ENCODE measurements at places on chromosomes 11 and 22.

GRCh38 chr11:95671768-95672167 is 117.8 kb downstream of the FAM76B start:
- no peak for DNase-seq

DNA sequence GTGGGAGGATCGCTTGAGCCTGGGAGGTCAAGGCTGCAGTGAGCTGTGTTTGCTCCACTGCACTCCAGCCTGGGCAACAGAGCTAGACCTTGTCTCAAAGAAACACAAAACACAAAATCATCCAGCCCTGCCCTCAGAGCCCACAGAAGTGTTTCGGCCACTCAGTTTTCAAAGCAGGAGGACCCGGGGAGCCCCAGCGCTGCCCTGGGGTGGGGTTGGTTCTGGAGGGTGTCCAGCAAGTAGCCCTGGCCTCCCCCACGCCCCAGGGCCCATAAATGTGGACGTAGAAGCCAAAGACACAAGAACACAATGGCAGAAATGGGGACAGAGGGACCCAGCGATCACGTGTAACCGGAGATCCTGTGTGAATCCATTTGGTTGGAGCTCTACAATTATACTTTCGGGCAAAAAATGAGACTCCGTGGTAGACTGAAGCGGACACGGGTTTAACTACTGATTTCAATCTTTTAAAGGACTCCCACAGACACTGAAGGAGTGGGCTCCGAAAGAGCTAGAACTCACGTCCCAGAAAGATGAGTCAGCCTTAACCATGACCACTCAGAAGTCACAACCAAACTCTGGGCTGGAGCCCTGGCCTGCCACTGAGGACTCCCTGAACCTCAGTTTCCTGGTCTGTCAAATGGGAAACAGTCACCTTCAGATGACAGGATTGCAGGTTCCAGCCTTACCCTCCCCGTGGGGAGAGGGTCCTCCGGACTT is 9.0 kb upstream of the CYTH4 start:
- no peak for DNase-seq

DNA sequence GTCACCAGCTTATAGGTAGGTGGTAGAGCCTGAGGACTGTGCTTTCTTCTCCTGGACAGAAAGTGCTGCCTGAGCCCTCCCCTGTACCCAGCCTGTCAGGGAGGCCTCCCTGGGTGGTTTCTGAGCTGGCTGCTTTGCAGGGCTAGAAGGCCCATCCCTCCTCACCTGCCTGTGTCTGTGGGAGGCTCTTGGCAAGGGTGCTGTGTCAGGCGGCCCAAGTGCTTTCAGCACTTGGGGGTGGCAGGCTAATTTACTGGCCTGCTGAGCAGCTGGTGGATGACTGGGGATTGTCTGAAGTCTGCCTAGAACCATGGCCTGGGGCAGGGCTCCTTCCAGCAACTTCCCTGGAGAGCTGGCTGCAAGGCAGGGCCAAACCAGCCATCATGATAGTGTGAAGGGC is 139.0 kb upstream of the NAV2 start:
- no peak for DNase-seq

GRCh38 chr11:29171360-29171950 is 845.4 kb downstream of the KCNA4 start:
- no peak for DNase-seq

DNA sequence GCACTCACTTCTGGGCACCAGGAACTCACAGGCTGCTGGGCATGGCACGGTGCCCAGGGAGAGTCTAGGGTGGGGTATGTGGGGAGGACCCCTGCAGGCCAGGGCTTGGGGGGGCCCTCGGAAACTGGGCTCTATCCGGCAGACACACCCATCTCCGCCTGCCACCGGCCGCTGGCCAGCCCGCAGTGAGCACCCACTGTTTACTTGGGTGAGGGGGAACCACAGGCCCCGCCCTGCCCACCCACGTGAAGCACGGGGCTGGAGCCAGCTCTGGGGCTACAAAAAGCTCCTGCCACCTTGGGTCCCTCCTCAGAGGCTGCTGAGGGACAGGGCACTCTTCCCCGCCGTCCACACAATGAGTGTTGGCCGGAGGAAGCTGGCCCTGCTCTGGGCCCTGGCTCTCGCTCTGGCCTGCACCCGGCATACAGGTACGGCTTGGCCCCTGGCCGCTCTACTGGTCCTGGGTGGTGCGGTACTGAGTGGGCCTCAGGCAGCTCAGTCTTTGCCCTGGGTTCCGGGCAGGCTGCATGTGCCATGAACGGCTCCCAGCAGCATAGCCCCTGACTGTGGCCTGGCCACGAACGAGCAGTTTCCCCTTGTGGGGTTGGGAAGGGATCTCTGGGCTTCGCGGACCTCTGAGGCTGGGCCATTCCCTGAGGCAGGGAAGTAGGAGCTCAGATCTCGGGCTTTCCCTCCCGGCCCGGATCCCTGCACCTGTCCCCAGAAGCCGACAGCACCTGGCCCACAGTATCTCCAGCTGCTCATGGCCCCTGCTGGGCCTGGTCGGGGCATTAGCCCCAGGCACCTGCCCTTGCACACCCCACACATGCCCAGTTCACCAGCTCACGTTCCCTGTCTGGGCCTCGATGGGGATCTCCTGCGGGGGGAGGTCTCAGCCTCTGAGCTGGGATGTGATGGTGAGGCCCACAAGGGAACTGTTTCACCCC is at the start of gene MUC5AC:
Gene MUC5AC (plus strand): TSS at position 309 of the 947 bp plus-strand sequence. CDS start 47 bp downstream, at position 356.
- no peak for DNase-seq
